Stimulated activated CD4-positive, alpha-beta T cell treated with anti-CD3 and anti-CD28 coated beads, Interleukin-15, amount 100 ng/mL, for 48 hours (primary cell): ENCODE measurements at places on chromosomes 11 and 22.
A peak's percentile ranks its signal among the peaks of the same experiment; 100 is the strongest.

DNA sequence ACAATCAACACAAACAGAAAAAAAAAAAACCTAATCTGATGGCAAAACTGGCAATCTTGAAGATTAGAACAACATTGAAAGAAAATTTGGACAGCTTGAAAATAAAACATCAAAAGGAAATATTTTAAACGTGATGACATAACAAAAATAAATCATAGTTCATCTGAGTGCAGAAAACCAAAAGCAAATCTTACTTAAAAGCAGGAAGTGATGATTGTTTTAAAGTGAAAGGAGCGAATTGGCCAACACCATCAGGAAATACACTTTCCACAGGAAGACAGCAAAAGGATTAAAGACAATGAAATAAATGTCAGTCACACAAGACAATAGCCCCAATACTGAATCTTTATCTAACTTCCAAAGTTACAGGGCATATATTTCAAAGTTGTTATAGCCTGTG, 696.5 kb upstream of the CHORDC1 start:
- DNase-seq: no peak

DNA sequence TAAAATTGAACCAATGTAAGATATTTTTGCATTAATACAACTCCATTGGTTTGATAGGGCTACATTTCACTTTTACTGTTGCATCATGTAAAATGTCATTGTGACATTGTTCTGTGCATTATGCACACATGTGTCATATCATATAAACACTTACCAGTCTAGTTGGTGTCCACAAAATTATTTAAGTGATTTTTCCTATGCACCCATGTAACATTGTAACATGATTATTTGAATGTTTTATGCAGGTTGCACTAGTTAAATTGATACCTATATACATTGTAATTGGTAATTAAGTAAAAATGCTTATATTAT, 9.6 kb upstream of the BIRC3 start:
- no peak for DNase-seq

DNA sequence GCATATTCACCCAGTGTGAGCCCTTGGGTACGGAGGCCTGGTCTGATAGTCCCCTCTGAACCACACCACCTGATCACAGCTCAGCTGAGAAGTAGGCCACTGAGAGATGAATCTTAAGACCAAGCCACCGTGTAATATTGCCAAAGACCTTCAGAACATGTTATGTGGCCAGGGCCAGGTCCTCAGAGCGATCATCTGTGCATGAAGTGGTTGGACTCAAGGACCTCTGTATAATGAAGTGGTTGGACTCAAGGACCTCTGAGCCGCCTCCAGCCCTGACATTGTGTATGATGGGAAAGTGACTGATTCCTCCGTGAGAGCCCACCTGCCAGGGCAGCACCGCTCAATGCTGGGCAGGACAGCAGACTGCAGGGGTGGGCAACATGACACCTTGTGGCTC, 70.2 kb downstream of the TP53I11 start:
- no peak for DNase-seq

GRCh38 chr11:72721689-72722049, 30.5 kb downstream of the ARAP1 start:
- DNase-seq: no peak

- no peak for DNase-seq
These were observed 271.7 kb upstream of the ZC3H12C start for GRCh38 chr11:109821511-109821910.

GRCh38 chr11:47797633-47798032, 30.5 kb upstream of the FNBP4 start:
- peak; percentile 30 for DNase-seq

DNA sequence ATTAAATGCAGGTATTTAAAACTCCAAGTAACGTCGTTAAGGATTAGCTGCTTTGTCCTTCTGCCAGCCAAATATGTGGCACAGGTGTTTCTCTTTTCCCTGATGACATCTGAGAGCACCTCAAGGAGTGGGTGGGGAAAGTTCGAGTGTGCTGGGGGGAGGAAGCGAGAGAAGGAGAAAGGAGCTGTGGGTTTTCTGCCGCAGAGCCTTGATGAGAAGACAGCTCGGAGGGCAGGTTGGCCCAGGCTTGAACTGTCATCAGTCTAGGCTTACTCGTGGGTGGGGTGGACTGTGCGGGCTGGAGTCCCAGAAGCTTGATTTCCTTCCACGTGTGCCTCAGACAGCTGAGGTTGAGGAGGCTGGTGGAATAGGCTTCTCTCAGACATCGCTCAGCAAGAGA, 15.2 kb upstream of the SORL1-AS1 start:
- DNase-seq: peak; percentile 78

DNA sequence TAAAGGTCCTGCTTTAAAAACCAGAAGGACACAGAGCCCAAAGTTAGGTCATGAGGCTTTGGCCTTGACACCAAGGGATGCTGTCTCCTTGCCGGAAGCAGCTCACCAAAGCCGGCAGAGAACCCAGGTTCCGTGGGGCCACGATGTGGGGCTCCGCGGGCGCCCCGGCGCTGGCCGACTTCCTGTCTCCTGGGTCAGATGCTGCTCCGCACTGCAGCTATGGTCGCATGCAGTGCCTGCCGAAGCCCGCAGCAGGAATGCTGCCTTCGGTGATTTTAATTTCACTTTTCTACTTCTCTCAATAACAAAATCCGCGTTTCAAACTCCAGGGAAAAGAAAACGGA, 454 bp upstream of the OTUB1 start:
- peak; percentile 57 for DNase-seq

DNA sequence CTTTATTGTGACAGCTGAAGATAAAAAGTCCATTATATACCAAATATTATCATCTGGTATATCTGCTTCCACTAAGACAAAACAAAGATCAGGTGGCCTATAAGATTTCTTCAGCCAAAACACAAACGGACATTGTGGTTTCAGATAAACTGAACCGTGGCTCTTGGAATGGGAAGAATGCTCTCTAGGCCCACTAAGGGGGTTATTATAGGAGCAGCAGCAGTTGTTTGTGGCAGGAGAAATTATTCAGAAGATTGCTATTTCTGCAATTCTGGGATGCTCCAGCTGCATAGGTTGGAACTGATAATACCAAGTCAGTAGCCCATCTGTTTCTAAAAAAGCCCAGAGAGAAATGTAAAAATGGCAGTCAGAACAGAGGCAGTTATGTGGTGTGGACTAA, 145.3 kb downstream of the NCAM1 start:
- DNase-seq: no peak

- DNase-seq: no peak
These were observed 13.4 kb downstream of the DGCR2 start for GRCh38 chr22:19108807-19109197.

- DNase-seq: no peak
These were observed 31.4 kb upstream of the NUP160 start for GRCh38 chr11:47879259-47880158.

GRCh38 chr11:14502039-14502438, 2.4 kb upstream of the COPB1 start:
- no peak for DNase-seq

DNA sequence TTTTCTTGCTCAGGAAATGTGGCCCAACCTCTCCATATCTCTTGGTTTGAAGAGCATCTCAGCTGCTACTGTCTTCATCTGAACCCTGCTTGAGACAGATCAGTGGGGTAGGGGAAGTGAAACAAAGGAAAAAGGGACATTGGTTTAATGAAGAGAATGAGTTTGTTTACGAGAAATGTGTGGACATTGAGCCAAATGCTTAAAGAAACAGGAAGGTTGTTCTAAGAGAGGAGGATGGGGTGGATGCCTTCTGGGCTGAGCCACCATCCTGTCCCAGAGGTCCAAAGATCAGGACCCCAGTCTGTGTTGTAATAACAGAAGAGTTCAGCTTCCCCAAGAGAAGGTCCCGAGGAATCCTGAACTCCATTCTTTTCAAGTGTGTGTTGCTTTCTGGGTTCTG, 369.7 kb downstream of the INSC start:
- no peak for DNase-seq

DNA sequence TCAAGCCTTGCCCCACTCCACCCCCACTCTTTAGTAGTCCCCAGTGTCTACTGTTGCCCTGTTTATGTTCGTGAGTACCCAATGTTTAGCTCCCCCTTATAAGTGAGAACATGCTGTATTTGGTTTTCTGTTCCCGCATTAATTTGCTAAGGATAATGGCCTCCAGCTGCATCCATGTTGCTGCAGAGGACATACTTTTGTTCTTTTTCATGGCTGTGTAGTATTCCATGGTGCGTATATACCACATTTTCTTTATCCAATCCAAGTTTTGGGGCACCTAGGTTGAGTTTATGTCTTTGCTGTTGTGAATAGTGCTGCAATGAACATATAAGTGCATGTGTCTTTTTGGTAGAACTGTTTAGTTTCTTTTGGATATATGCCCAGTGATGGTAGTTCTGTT, 16.2 kb upstream of the FXYD6 start:
- DNase-seq: no peak

DNA sequence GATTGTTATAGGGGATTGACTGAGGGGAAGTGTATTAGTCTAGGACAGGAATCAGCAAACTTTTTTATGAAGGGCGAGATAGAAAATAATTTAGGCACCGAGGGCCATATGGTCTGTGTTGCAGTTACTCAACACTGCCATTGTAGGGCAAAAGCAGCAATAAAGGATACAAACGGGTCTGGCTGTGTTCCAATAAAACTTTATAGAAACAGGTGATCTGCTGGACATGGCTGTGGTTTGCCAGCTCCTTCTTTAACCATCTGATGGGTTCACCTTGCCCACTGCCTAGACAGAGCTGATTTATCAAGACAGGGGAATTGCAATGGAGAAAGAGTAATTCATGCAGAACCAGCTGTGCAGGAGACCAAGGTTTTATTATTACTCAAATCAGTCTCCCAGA, 20.0 kb downstream of the PRR5L start:
- DNase-seq: no peak
